H54 (cell line): ENCODE measurements at places on chromosomes 4 and X.

DNA sequence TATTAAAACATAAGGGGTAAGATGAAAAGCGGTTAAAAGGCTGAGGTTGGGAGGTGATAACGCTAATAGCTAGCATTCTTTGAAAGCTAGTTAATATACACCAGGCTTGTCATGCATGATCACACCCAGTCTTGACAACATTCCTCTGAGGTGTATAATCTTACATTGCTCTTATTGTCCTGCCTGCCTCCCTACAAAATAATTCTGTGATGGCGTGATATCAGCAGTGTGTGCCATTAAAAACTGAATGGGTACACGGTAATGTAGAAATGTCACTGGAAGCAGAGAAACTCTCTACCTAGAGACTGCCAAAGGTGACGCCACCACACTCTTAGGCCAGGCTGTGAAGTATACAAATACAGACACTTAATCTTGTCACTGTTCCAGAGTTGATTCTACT lies 68.1 kb downstream of the DIAPH2 start:
- DNase-seq = no peak

DNA sequence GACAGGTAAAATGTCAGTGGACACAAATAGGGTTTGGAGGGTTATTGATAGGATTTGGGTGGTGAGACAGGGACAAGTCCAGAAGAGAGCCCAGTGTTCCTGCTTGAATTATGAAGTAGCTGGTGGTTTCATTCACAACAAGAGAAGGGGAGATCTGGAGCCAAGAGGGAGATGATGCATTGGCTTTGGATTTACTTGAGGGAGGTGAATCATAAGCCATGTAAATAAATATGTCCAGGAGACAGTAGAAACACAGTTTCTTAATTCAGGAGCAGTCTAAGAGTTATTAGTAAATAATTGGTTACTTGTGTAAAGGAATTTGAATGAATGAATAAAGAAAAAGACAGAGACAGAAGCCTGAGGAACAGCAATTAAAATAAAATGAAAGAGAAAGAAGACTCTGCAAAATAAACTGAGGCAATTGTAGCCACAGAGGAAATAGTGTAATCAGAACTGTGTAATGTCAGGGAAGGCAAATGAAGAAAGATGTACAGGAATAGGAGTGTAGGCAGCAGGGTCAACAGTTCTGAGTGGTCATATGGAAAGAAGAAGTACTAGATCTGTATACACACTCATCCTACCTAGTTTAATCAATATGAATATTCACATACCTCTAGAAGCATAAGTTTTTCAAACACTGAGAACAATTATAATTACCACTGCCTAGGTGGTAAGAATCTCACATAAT lies 50.2 kb upstream of the CXCL8 start:
- no peak for DNase-seq

GRCh38 chrX:97126020-97126419 lies 242.3 kb downstream of the RPA4 start:
- no peak for DNase-seq

DNA sequence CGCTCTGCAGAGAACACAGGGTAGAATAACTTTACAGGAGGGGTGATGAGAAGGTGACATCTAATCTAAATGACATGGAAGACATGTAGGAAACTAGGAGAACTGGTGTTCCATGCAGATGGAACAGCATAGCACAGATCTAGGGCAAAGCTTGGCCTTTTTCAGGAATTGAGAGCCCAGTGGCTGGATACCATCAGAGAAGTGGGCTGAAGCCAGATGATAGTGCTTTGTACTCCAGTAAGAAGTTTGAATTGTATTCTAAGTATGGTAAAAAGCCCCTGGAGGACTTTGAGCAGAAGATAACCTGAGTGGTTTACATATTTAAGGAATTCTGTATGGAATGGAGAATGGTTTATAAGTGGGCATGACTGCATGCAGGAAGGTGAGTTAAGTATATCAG lies 32.8 kb downstream of the ENOPH1 start:
- DNase-seq = no peak

GRCh38 chrX:64342811-64343210 lies 52.4 kb downstream of the MTMR8 start:
- DNase-seq = no peak

DNA sequence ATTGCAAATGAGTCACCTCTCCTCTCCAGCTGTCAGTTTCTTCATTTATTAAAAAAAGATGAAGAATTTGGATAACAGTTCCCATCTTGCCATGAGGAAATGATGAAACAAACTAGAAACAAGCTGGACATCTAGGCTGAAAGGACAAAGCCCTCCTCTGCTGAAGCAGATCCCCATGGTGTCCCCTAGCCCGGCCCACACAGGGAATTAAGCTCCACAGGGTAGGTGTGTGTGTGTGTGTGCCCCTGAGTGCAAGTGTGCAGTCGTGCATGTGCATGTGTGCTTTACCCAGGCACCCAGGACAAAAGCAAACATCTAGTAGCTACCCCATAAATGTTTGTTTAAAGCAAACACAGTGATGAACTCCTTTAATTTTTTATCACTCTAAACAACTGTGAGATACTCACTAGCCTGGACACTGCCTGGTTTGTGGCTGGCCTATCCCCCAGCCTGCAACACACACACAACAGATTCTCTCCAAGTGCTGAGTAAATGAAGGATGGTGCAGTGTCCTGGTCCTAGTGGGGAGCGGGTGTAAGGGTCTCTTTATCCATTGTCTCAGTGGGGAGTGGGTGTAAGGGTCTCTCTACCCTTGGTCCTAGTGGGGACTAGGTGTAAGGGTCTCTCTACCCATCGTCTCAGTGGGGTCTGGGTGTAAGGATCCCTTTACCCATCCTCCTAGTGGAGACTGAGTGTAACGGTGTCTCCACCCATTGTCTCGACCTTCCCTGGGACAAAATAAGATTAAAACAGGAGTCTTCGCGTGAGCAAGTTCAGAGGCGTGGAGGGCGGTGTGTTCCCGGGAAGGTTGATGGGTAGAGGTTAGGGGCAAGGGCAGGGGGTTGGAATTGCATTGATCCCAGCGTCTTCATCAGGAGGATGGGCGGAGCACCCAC lies 688 bp upstream of the EVC start:
- DNase-seq = peak; percentile 19

- no peak for DNase-seq
Observed at GRCh38 chr4:123298261-123298660, 98.3 kb upstream of the SPRY1 start.

DNA sequence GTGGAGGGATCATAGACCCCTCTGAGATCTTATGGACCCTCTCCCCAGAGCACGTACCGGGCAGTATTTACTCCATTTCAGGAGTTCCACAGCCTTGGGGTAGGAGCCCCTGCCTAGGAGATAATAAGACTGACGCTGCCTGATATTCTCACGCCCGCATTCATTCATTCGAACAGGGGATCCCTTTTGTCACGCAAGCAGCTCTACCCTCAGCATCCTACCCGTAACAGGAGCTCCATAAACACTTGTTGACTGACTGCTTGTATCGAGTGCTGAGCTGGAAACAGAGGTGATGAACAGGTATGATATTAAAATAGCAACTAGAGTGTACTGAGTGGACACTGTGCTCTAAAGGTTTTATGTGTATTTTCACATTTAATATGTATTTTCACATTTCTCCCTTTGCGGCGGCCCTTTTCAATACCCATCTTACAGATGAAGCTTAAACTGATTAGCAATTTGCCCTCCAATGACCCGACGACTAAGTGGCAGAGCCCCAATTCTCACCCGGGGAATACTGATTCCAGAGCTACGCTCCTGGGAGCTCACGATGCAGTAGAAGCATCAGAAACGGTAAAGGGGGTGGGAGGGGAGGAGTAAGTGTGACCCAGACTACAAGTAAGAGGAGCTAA lies 888 bp downstream of the RAB28 start:
- DNase-seq = no peak
